Activated T-helper 1 cell treated with anti-CD3 and anti-CD28 coated beads, Interleukin-12 subunit alpha, Interleukin-12 subunit beta, Interleukin-2, Interleukin-4 antibody, amounts not matched to agents 30 ng/mL and 10 ng/mL and 1 ng/mL, durations not matched to agents 14 hours and 24 hours and 36 hours (primary cell): ENCODE measurements at places on chromosomes 3 and 15.

- no peak for DNase-seq
Observed at GRCh38 chr15:25544076-25544475, 105.3 kb upstream of the UBE3A start.

DNA sequence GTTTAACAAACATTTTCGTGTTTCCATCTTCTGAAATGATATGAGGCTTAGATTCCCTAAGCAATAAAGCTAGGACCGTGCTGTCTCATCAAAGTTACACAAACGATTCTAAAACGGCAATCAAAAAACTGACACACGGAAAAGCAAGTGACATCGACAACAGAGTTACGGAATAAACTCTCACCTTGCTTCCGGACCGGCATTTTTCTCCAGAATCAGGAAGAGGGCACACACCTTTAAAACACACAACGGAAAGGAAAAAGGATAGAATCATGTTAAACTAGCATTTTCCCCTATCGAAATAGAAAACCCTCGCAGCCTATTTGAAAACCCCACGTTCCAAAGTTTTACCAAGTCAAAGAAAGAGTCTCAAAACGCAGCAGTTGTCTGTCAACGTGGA, 1.4 kb downstream of the DLG1 start:
- DNase-seq = no peak

GRCh38 chr3:160758929-160759577, 3.0 kb downstream of the PPM1L start:
- DNase-seq = no peak

DNA sequence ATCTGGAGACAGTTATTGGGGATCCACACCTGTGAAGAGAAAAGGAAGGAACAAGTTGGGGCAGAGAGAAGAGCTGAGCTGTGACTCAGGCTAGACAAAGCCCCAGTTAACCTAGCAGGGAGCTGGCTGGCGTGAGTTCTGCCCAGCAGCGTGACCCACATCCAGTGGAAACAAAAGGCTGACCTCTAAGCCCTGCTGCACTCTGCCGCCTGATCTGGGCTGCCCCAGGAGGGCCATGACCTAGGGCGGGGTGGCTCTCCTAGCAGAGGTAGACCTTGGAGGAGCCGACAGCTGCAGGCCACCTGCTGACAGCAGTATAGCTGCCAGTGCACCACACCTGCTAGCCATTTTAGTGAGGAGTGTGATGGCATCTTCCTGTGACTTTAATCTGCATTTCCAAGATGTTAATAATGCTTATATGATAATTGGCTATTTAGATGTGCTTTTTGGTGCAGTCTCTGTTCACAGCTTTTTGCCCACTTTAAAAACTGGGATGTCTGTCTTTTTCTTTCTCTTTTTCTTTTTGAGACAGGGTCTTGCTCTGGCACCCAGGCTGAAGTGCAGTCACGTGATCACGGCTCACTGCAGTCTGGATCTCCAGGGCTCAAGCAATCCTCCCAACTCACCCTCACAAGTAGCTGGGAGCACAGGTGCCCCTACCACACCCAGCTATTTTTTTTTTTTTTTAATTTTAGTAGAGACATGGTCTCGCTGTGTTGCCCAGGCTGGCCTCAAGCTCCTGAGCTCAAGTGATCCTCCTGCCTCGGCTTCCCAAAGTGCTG, 78.1 kb downstream of the LSM3 start:
- DNase-seq = no peak

- no peak for DNase-seq
Observed at GRCh38 chr3:171229173-171229572, 202.7 kb upstream of the SLC2A2 start.

GRCh38 chr3:37702478-37703154, 159.1 kb upstream of the CTDSPL start:
- no peak for DNase-seq

GRCh38 chr3:19543212-19543841, 390.7 kb downstream of the EFHB start:
- no peak for DNase-seq

DNA sequence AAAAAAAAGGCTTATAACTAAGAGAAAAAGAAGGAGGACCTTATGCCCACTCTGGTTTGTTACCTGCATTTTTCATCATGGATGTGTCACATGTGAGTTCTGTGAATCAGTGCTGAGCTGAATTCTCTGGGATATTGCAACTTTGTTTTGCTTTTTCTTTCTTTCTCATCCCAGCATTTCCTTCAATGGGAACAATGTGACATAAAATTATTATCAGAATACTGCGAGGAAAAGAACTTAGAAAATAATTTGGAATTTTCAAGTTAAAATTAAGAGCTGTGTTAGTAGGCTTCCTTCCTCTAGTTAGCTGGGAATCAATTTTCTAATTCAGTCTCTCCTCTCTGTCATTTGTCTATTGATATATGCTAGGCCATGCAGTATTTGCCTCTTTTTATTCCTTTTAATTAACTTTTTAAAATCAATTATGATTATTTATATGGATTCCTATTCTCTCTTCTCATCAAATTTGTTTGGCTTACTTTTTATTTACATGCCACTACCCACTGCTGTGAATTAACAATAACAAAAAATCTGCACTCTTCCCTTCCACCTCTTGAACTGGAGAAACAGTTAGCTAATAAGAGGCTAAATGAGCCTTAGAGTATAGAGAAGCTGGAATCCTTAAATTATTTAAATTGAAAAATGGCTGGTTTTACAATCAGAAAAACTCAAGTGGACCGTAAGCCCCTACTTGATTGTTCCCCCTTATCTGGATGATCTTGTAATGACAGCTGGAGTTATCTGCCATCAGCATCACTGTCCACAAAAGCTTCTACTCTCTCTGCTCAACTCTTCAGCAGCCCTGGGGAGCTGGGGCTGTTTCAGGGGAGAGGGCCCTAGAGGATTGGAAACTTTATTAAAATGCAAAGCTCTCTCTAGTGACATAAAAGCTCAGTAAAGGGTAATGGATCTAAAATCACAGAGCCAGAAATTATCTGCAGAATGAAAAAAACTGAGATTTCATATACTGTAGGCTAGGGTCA, 95.3 kb upstream of the SOX2 start:
- DNase-seq = no peak
